Immature natural killer cell (primary cell): ENCODE measurements at places on chromosomes 1 and 21.

DNA sequence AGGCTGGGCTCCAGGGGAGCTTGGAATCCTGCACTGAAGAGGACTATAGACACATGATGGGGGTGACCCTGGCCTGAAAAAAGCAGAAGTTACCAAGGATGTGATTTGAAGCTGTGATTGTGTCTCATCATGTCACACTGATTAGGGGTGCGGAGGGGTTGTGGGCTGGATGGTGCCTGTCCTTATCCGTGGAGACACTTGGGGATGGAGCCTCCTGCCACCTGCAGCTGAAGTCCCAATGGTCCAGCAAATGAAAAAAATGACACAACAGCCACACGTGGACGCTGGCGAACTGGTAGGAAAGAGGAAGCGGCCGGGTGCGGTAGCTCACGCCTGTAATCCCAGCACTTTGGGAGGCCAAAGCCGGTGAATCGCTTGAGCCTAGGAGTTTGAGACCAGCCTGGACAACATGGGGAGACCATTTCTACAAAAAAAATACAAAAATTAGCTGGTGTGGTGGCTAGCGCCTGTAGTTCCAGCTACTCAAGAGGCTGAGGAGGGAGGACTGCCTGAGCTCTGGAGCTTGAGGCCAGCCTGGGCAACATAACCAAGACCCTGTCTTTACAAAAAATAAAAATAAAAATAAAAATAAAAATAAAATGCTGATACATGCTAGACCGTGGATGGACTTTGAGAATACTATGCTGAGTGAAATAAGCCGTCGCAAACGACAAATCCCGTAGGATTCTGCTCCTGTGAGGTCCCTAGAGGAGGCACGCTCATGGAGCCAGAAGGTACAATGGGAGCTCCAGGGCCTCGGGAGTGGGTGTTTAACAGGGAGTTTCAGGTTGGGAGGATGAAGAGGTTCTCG is 838 bp upstream of the IBA57 start:
- DNase-seq: no peak
- H3K4me1 ChIP-seq: peaks cover 29% of the 10 kb centered on the region
- H3K4me3 ChIP-seq: peak overlapping the region; percentile 91
- peak overlapping the region; percentile 88 for H3K27ac ChIP-seq
- H3K36me3 ChIP-seq: no peaks in the 10 kb centered on the region

DNA sequence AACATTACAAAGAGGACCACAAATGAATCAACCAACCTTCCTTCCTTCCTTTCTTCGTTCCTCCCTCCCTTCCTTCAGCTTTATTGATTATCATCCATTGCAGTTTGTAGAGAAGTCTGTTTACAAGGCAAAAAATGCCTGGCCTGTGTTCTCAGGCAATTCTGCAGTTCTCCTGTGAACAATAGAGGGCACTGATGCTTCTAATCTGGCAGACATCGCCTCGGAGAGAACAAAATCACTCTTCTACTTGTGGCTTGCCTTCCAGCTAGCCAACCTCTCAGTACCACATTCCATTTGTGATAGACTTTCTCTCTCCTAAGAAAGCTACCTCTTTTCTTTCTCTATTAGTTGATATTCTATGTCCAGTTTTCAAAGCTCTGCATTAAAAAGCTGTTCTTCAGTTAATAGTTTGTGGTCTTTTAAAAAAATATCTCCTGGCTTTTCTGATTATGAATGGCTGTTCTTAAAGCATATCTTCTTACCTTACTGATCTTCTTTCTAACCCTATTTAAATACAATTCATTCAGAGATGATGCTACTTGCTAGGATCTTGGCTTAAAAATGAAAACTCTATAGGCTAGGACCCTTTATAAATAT is 26.9 kb upstream of the ESRRG start:
- H3K27ac ChIP-seq: no peak overlapping the region
- no peaks in the 10 kb centered on the region for H3K4me1 ChIP-seq
- H3K36me3 ChIP-seq: no peaks in the 10 kb centered on the region
- no peaks in the 10 kb centered on the region for H3K27me3 ChIP-seq

GRCh38 chr1:21577933-21578332 is 68.7 kb downstream of the ALPL start:
- no peaks in the 10 kb centered on the region for H3K4me1 ChIP-seq
- no peaks in the 10 kb centered on the region for H3K27me3 ChIP-seq
- H3K27ac ChIP-seq: no peak overlapping the region
- no peaks in the 10 kb centered on the region for H3K36me3 ChIP-seq

DNA sequence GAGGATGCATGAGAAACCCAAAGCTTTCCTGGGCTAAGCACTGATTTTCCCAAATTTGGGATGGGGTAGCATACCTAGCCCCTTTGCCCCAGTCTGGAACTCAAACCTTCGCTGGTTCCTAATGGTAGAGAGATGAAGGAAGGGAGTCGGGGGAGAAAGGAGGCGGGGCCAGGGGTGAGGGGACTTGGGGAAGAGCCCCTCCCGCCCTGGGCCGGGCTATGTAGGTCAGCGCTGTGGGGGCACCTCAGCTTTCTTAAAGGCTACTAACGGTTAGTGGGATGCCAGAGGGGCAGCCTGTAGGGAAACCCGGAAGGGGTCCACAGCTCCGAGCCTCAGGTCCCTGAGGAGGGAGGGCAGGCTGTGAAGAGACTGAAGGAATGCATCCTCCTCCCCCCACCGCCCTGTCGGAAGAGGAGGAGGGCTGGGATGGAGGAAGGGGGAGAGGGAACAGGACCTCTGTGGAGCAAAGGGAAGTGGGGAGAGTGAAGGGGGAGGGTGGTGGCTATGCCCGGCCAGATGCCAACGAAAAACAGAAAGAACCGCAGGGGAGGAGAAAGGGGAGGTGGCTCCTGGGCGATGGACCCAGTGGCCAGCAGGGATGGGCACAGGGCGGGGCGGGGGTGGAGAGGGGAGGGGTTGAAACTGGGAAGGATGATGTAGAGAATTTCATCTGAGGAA is 1.3 kb downstream of the CADM3 start:
- peaks cover 17% of the 10 kb centered on the region for H3K27me3 ChIP-seq
- no peaks in the 10 kb centered on the region for H3K36me3 ChIP-seq
- H3K27ac ChIP-seq: no peak overlapping the region

GRCh38 chr1:204574865-204575163 is 58.6 kb downstream of the MDM4 start:
- H3K4me3 ChIP-seq: no peak overlapping the region
- peaks cover 42% of the 10 kb centered on the region for H3K36me3 ChIP-seq
- H3K4me1 ChIP-seq: peaks cover 12% of the 10 kb centered on the region
- no peak overlapping the region for H3K27ac ChIP-seq

DNA sequence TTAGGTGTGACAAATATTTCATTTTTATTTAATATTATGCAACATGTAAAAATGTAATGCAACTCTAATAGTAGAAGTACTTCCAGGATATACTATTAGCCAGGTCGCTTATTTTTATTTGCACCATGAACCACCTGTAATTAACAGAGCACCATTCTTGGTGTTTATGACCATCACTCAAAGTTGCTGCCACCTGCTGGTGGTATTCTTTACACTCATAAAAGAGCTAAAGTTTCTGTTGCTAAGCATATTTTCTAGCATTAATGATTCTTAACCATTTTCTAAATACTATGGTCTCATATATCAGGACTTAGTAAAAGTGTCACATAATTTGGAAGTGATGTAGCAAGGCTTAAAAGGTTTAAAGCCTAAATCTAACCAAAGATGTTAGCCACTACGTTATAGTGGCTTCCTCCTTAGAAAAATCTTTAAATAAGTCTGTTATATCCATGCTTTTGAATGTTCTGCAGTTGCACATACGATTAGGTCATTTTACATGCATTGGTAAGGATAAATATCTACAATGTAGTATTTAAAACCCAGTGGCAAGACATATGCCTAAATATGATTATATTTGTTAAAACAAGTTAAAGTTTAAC is 244.5 kb downstream of the NEGR1 start:
- peaks cover 2% of the 10 kb centered on the region for H3K27me3 ChIP-seq
- no peaks in the 10 kb centered on the region for H3K4me1 ChIP-seq
- no peak overlapping the region for H3K4me3 ChIP-seq
- DNase-seq: no peak
- no peaks in the 10 kb centered on the region for H3K36me3 ChIP-seq
- H3K27ac ChIP-seq: no peak overlapping the region

DNA sequence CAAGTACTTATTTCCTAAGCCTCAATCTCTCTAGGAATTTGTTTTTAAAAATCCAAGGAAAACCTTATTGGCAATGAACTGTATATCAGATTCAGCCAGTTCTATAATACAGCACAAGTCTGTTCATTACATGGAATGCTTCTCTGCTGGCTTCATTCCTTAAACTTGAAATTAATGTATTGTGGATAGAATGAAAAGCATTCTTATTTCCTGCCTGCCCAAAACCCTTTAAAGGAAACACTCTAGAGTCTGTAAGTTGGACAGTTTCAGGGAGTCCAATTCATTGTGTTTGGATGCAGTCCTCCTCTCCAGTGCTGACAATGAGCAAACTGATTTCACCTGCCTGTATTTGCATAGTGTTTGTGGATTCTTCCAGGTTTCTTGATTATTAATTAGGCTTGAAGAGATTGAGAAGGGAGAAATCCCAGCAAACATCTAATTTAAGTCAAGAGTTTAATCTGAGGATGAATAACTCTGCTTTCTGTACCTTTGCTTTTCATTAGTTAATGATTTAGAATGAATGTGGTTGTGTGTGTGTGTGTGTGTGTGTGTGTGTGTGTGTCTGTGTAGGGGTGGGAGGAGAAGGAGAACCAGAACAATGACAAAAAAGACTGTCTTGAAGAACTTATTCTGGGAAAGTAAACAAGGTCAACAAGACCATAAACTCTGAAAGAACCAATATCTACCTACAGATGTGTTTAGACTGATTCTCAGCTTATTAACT is 61.2 kb downstream of the CACHD1 start:
- no peak overlapping the region for H3K27ac ChIP-seq
- DNase-seq: no peak
- no peaks in the 10 kb centered on the region for H3K36me3 ChIP-seq

DNA sequence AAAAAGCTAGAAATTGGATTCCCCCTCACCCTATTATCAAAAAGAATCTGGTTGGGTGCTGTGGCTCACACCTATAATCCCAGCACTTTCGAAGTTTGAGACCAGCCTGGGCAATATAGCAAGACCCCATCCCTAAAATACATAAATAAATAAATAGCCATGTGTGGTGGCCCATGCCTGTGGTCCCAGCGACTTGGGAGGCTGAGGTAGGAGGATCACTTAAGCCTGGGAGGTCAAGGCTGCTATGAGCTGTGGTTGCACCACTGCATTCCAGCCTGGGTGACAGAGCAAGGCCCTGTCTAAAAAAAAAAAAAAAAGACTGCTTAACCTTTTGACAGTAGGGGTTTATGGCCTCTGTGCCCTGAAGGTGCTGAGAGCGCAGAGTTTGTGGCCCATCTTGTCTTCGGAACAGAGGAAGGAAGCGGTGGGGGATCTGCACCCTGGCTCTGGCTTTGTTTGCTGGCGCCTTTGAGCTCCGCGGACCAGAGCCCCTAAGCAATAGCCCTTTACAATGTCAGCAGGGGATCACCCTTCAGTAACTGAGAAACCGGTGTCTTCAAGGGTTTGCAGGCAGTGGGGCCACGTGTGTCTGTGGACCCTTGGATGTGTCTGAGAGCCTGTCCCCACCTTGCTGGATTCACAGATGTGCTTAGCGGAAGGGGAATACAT is 22.1 kb downstream of the SLC2A7 start:
- no peak overlapping the region for H3K27ac ChIP-seq
- H3K4me3 ChIP-seq: no peak overlapping the region
- no peak for DNase-seq
- H3K27me3 ChIP-seq: peaks cover 3% of the 10 kb centered on the region
- H3K4me1 ChIP-seq: no peaks in the 10 kb centered on the region
- no peaks in the 10 kb centered on the region for H3K36me3 ChIP-seq

- no peak for DNase-seq
- no peak overlapping the region for H3K4me3 ChIP-seq
- peaks cover 2% of the 10 kb centered on the region for H3K27me3 ChIP-seq
- peaks cover 28% of the 10 kb centered on the region for H3K4me1 ChIP-seq
- H3K36me3 ChIP-seq: no peaks in the 10 kb centered on the region
Measured at GRCh38 chr1:86699186-86699585, 5.2 kb upstream of the SH3GLB1 start.

GRCh38 chr1:224169718-224170270 is 13.2 kb upstream of the DEGS1 start:
- H3K36me3 ChIP-seq: no peaks in the 10 kb centered on the region
- H3K4me1 ChIP-seq: peaks cover 11% of the 10 kb centered on the region
- no peak overlapping the region for H3K27ac ChIP-seq

DNA sequence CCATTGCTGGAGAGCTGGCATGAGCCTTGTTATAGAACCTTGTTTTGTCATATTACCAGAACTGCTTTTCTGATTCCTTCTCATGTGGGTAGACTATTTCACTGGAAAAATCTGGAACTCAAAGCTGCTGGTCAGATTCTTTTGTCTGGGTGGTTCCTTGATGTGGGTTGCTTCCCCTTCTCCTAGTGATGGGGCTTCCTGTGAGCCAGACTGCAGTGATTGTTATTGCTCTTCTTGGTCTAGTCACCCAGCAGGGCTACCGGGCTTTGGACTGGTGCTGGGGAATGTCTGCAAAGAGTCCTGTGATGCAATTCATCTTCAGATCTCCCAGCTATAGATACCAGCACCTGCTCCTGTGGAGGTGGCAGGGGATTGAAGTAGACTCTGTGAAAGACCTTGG is 59.4 kb downstream of the GPR137B start:
- H3K27ac ChIP-seq: no peak overlapping the region
- H3K36me3 ChIP-seq: peaks cover 68% of the 10 kb centered on the region
- H3K4me1 ChIP-seq: no peaks in the 10 kb centered on the region
- no peak for DNase-seq
- peaks cover 3% of the 10 kb centered on the region for H3K27me3 ChIP-seq
- no peak overlapping the region for H3K4me3 ChIP-seq

GRCh38 chr1:50447961-50448360 is 24.7 kb upstream of the DMRTA2 start:
- H3K36me3 ChIP-seq: no peaks in the 10 kb centered on the region
- peaks cover 28% of the 10 kb centered on the region for H3K4me1 ChIP-seq
- H3K27me3 ChIP-seq: no peaks in the 10 kb centered on the region
- H3K27ac ChIP-seq: no peak overlapping the region

GRCh38 chr1:80531182-80531581 is 1269.6 kb upstream of the ADGRL2 start:
- H3K27me3 ChIP-seq: no peaks in the 10 kb centered on the region
- no peak for DNase-seq
- H3K4me1 ChIP-seq: no peaks in the 10 kb centered on the region
- no peak overlapping the region for H3K4me3 ChIP-seq

DNA sequence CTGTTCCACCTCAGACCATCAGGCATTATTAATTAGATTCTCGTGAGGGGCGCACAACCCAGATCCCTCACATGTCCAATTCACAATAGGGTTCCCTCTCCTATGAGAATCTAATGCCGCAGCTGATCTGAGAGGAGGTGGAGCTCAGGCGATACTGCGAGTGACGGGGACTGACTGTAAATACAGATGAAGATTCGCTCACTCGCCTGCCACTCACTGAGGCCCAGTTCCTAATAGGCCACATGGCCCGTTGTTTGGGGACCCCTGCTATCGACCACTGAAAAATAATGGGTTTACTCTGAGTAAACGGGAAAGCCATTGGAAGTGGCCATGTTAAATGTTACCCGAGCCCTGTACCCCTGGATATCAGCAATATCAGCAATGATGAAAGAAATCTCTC is 65.9 kb downstream of the GRIK1 start:
- no peak for DNase-seq
- no peaks in the 10 kb centered on the region for H3K4me1 ChIP-seq
- no peak overlapping the region for H3K27ac ChIP-seq
- H3K27me3 ChIP-seq: no peaks in the 10 kb centered on the region
- no peak overlapping the region for H3K4me3 ChIP-seq
